Suprapubic skin (tissue), 4 donors: ENCODE measurements at places on chromosomes 12 and 14.

- DNase-seq: no peak
Measured at GRCh38 chr12:110234755-110235154, 46.3 kb upstream of the ATP2A2 start.

DNA sequence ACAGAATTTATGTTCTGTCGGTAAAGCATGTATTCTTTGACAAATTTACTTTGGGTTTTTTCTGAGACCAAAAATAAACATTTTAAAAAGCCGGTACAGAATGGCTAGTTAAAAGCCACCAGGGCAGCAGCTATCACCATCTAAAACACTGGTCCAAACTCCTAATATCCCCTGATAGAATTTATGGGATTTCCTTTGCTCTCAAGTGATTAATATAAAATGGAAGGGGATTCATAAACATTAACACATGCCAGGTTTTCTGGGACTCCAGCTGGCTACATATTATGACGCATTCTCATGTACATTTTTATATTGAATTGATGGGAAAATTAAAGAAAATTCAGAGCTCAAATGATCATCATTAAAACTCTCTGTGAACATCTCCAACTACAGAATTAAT, 640.8 kb downstream of the C12orf50 start:
- no peak for DNase-seq

GRCh38 chr14:22887260-22887989, 4.4 kb downstream of the REM2 start:
- no peak for DNase-seq

- no peak for DNase-seq
Measured at GRCh38 chr14:51019089-51019488, 74.8 kb upstream of the PYGL start.

GRCh38 chr14:90665321-90666000, 150.8 kb downstream of the TTC7B start:
- no peak for DNase-seq
